ENCODE measurements at places on chromosomes 13 and 19.

DNA sequence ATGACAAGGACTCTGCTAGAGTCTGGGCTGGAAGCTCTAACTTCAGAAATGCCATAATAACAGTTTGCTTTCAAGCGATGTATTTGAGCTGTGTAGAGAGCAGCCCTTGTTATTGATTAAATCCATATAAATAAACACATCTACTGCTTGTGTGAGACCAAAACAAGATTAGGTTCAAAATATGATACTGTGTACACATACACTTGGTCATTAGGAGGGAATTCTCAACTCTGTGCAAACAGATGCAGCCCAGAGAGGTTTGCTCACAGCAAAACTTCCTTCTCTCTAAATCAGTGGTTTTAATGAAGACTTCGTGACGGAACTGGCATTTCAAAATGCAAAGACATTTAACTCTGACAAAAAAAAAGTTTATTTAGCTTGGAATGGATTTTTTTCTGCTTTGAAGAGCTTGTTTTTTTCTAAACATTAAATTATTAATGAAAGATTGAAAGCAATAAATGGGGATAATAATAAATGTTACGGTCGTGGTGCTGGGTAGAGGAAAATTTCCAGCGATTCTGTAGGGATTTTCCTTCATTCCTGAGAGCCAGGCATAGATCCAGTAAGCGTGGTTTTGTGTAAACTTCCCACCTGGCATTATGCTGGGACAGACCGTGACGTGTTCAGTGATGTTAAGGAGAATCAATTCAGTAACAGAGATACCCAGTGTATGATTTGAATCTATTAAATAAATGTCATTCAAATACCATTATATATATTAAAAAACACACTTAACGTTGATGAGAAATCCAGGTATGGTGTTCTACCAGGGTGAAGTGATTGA lies 213.7 kb downstream of the TEX29 start:
- no peak for DNase-seq

DNA sequence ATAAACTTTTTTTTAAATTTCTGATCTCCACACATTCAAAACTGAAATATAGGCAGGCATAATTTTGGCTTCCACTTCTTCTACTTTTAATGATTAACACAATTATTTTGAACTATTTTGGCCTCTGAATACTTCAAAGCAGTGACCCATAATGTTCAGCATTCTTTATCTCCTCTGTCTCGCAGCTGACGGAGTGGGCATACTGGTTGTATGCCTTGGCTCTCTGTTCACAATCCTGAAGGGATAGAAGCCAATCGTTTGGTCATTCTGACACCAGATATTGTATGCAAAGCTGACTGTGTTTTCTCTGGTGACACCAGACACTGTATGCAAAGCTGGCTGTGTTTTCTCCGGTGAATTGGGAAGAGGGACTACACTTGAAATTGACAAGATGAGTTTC lies 833.0 kb downstream of the EFNB2 start:
- DNase-seq, result no peak

GRCh38 chr13:30796132-30796572 lies 60.8 kb downstream of the ALOX5AP start:
- DNase-seq, result no peak

GRCh38 chr19:2790194-2790556 lies 4.9 kb downstream of the THOP1 start:
- DNase-seq, result no peak

GRCh38 chr13:46160471-46161066 lies 21.4 kb downstream of the LCP1 start:
- DNase-seq, result no peak

DNA sequence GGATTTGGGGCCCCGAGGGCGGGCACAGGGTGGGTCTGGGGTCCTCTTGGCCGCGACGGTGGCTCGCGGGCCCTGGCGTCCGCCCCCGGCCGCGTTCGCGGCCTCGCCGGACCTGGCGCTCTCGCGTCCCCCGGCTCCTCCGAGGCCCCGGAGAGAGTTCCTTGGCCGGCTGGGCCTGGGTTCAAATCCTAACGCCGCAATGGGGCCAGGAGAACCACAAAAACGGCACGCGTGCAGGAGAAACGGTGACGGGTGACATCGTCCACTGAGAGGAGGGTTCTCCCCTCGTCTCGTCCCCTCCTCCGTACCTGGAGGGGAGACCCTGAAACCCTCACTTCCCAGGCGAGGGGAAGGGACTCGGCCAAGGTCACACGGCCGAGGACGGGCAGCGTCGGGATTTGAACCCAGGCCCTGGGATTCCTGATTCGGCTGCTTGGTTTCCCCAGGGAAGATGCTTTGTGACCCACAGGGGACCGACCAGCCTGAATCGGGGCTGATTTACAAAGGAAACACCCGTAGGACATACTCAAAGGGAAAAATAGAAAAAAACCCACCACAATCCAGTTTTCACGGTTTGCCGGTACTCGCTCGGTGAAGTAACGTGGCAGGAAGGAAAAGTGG lies 624 bp downstream of the SAFB start:
- DNase-seq, result no peak

- DNase-seq, result no peak
Measured at GRCh38 chr13:58953638-58954037, 1210.1 kb downstream of the DIAPH3 start.

DNA sequence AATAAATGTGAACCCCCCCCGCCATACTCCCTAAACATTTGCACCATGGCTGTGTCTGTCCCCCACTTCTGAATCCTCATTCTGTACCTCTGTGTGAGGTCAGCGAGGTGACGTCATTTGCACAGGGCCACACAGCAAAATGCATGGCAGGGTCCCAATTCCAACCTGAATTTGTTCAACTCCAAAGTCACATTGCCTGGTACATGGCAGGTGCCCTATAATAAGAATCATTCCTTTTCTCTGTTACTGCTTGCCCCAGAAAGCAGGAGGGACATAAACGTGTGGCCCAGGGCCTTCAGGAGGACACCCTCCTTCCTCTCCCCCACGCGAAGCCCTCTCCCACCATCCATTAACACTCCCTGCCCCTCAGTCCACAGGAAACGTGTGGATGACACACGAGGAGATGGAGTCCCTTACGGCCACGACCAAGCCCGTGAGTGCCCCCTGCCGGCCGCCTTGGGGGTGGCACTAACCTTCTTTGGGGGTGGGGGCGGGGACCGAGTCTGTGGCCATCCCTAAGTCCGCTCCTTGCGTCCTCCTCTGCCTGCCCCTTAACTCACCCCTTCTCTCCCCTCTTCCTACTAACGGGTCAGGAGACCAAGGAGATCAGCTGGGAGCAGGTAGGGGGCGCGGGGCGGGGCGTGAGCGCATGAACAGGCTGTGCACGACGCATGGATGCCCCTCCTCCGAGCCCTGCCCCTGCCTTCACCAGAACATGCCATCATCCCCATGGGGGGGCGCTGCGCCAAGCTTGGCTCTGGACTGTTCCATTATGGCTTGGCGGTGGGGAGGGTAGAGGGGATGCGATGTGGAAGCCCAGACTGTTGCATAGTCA lies 9.4 kb downstream of the HRC start:
- DNase-seq, result peak; percentile 86

- no peak for DNase-seq
Measured at GRCh38 chr13:25902891-25903341, 148.9 kb downstream of the SHISA2 start.

DNA sequence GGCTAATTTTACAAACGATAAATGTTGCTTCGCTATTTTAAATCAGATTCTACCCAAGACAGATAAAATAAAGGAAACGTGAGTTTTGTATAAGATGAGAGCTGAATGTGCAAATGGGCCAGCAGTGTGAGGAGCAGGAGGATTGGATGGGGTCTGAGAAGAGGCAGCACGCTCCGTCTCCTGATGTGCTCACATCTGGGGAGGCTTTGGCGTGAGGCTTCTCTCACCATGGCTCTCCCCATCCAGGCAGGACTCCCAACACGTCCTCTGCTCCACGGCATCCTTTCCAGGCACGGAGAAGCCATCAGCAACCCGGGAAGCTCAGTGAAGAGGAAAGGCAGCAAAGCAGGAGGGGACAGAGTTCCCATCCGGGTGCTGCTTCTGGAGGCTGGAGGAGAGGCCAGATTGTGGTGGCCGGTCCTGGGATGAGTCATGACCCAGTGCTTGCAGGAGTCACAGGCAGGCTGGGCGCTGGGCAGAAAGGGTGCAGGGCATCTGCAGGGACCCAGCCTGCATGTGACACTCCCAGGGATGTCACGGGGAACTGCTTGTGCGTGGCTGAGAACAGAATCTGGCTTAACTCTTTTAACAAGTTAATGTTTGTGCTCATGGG lies 47.5 kb downstream of the ZNF536 start:
- no peak for DNase-seq

DNA sequence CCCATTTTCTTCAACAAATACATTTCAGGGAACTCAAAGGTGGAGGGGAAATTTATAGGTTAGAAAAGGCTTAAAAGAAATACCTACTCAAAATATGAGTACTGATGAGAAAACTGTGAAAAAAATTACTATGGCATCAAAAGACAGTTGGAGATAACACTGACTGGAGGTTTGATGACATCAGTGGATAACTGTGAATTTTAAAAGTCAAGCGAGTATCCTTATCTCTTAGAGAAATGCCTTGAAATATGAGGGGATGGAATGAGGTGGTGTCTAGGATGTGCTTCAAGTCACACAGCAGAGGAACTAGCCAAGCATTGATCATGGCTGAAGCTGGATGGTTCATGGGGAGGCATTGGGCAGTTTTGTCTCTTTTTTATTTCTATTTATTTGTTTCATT lies 27.2 kb upstream of the SLC15A1 start:
- DNase-seq, result no peak

DNA sequence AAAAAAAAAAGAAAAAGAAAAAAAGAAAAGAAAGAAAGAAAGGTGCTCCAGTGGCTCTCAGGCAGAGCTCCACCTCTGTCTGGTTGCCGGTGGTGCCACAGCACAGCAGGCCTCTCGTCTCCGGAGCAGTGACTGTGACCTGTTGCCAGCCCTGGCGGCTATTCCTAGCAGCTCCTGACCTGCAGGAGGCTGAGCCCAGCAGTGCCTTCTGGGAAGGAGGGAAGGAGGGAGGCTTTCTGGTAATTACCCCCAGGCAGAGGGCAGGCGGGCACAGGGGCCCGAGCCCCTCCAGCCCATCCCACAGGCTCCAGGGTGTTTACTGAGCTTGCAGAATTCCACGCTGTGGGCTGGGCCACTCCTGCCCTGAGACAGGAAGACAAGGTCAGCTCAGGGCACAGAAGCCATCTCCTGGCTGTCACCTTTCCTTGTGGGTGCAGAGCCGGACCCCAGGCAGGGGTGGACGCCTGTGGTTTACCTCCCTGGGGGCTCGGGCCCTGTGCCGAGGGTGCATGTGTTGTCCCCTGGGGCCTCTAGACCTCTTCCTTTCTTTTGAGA lies 77.9 kb downstream of the GNG7 start:
- no peak for DNase-seq

DNA sequence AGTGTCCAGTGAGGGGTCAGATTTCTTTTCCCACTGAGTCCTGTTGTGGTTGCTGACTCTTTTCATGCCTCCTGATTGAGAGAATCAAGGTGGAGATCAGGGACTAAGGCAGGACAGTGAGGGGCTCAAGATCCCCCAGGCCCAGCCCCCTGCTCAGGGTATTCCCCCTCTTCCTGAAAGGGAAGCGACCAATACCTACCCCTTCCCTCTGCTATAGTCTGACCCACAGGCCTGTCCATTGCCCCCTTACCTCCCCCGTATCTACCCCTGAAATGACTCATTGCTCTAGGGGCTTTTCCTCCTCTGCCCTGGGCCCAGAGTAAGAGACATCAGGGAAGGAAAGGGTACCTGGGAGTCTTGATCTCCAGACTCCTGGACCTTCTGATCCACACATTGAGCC lies 1320.5 kb downstream of the UQCRFS1 start:
- no peak for DNase-seq

DNA sequence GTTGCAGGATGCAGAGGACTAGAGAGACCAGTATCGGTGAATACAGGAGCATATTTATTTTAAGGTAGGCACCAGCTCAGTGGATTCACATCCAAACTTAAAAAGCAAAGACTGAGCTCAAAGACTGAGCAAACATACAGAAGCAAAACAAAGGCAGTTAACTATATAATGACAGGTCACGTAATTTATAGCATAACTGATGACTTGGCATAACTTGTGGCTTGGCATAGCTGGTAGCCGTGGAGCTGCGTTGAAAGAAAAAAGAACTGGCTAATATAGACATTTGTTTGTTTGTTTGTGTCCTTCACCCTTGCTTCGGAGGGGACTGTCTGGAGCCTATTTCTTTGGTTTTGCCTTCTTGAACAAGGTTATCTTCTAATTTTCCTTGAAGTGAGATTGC lies 33.7 kb downstream of the ZNF493 start:
- DNase-seq, result no peak

DNA sequence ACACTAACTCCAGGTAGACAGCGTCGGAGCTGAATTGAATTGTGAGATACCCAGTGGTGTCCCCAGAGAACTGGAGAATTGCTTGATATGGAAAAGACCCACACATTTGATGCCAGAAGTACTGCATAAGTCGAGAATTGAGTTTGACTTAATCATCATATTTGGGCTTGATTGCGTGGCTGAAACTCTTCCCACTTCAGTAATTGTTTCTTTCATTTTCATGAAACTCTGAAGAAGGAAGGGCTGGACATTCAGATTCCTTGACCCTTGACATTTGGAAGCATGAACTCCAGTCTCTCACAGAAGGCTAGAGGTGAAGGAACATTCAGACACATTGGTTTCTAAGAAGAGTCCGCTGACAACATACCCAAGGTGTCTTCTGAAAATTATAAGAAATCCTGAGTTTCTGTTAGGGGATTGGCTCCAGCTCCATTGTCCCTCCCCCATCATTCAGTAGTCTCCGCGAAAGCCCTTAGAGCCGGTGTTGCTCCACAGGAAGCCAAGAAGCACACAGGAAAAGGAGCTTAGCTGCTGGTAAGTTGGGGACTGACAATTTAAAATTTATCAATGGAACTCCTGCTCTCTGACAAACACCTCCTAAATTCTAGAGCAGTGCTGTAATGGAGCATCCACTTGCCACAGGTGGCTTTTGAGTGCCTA lies at the start of gene FPR2:
TSS of gene FPR2 (plus strand) at position 484 of the 660 bp plus-strand sequence. CDS start 7,479 bp downstream, outside the sequence.
- DNase-seq, result no peak

- peak; percentile 72 for DNase-seq
Measured at GRCh38 chr19:56066152-56067023, 54.7 kb downstream of the ZNF787 start.

GRCh38 chr19:11208561-11209471 lies 11.5 kb upstream of the KANK2 start:
- no peak for DNase-seq

- no peak for DNase-seq
Measured at GRCh38 chr13:45492538-45492937, 27.8 kb downstream of the COG3 start.

- DNase-seq, result no peak
Measured at GRCh38 chr19:18587962-18588610, 512 bp upstream of the REX1BD start.

GRCh38 chr19:2187159-2187558 lies 23.4 kb downstream of the DOT1L start:
- no peak for DNase-seq

DNA sequence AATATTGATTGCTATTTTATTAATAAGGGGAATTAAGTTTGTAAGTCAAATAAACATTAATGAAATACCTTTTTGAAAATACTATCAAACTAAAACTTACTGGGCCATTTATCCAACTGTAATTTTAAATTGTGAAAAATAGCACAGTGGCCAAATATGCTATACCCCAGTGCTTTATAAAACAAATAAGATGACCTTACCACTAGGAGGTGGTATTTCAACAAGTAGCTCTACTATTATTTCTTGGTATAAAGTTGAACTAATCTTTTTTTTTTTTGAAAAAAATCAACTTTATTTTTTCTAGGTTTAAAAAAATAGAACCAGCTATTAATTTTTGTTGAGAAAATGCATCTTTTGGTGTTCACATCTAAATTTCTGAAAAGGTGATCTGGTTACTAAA lies 14.7 kb downstream of the LACC1 start:
- DNase-seq, result no peak
